ENCODE measurements at places on chromosomes 7 and 10.

DNA sequence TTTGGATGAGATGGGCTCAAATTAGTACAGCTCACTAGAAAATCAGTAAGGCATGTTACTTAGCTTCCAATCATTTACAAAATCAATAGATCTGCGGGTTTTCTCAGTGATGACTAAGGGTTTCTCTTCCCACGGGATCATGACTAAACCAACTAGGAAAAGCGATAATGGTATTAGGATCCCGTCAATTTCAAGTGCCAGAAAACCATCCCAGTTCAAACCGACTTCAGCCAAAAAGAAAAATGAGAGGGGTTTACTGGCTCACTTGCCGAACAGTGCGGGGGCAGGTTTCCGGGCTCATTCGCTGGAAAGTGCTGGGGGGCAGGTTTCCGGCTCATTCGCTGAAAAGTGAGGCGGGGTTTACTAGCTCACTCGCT is 62.1 kb upstream of the LYZL2 start:
- DNase-seq, result no peak

DNA sequence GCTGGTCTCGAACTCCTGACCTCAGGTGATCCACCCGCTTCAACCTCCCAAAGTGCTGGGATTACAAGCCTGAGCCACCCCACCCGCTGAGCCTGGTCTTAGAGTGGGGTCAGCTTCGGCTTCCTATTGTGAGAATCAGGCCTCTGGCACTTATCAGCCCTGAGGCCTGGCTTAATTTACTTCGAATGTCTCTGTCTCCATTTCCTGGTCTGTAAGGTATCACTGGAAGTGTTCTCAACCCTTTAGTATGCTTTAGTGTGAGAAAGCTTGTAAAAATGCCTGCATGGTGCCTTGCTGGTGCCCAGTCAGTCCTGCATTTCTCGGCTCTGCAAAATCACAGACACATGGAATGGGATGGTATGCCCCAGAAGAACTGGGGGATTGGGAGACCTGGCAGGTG is 671.4 kb upstream of the GALNT17 start:
- no peak for DNase-seq

- no peak for DNase-seq
Observed at GRCh38 chr7:75575488-75576121, 83.5 kb downstream of the SPDYE5 start.

- DNase-seq, result no peak
Observed at GRCh38 chr7:52685333-52685732, 350.1 kb upstream of the POM121L12 start.

- no peak for DNase-seq
Observed at GRCh38 chr10:23095966-23096801, 805 bp downstream of the MSRB2 start.

DNA sequence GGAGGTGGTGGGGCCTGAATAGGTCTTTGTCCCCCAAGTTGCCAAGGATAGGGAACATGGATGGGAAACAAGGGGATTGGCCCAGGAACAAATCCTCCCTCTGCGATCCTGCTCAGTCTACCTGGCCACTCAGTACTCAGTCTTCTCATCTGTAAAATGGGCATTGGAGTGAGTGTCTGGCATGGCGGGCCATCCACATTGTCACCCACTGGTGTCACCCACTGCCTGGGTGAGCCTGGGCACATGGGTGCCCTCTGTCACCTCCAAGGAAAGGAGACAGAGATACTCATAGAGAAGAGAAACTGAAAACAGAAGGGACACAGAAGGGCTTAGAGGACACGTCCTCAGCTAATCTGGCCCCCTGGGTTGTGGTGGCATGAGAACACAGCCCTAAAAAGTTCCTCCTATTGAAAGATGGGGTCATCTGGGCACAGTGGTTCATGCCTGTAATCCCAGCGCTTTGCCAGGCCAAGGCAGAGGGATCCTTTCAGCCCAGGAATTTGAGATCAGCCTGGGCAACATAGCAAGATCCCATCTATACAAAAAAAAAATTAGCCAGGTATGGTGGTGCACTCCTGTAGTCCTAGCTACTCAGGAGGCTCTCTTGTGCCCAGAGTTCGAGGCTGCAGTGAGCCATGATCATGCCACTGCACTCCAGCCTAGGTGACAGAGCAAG is 12.5 kb upstream of the TNRC18 start:
- DNase-seq, result no peak

DNA sequence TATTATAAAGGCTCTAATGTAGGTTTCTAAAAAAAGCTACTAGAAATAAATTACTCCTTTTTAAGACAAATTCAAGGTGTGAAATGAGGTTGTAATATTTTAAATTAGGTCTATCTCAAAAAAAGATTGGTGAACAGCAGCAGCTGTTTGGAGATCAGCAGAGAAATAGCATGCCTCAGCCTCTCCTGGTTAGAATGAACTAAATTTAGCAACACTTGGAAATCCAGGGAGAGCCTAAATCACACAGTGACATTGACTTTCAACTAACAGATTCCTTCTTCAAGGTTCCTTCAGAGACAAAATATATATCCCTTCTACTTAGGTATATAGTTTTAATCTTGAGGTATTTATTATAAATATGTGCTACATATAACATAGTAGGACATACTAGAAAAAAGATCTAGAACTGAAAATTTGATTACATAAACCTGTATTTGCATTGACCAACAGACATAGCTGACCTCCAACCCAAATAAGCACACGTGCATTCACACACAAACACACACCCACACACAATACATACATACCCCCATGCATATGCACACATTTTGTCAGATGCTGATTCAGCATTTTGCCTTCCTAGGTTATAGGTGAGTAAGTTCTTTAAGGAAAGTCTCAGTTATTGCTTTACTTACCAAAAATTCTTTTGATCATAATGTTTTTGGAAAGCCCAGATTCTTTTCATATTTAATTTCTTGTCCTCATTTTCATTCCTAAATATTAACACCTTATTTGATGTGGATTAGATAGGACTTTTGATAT is 47.3 kb downstream of the DGKB start:
- DNase-seq, result no peak

GRCh38 chr7:95501261-95501832 is 15.6 kb downstream of the ASB4 start:
- DNase-seq, result no peak

DNA sequence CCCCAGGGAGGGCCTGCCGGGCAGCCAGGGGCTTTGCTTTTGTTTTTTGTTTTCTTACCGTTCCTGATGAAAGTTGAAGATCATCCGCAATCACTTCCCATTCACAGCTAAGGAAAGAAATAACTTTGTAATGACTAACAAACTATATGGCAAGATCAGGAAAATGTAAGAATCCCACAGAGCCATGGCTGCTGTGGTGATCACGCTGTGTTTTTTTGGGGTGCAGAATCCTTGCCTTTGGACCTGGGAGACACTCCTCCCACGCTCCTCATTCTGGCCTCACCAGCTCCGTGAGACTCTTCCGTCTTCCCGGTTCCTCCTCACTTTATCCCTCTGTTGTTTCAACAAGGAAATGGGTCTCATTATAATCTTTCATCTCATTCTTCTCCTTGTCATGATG is 443.0 kb upstream of the MGMT start:
- DNase-seq, result no peak

- no peak for DNase-seq
Observed at GRCh38 chr7:84412161-84412969, 217.8 kb upstream of the SEMA3A start.

- DNase-seq, result no peak
Observed at GRCh38 chr7:111682588-111683340, 120.5 kb upstream of the IMMP2L start.

- DNase-seq, result no peak
Observed at GRCh38 chr7:14289957-14290356, 300.5 kb upstream of the ETV1 start.

DNA sequence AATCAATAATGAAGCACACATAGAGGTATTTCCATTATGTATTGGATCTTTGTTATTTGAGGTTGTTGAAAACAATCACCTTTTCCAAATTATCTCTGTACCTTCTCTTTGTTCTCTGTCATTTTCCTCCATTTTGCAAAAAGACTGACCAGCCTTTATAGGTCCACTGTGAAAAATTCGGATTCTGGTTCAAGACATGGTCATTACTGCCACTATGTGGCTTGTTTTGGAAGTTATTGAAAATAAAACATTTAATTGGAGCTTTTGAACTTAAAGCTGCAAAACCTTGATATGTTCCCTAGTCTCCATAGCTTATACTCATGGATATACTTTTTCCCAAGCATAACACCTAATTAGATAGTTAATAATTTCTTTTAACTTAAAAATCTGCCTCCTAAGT is 1094.4 kb downstream of the NRG3 start:
- DNase-seq, result no peak

DNA sequence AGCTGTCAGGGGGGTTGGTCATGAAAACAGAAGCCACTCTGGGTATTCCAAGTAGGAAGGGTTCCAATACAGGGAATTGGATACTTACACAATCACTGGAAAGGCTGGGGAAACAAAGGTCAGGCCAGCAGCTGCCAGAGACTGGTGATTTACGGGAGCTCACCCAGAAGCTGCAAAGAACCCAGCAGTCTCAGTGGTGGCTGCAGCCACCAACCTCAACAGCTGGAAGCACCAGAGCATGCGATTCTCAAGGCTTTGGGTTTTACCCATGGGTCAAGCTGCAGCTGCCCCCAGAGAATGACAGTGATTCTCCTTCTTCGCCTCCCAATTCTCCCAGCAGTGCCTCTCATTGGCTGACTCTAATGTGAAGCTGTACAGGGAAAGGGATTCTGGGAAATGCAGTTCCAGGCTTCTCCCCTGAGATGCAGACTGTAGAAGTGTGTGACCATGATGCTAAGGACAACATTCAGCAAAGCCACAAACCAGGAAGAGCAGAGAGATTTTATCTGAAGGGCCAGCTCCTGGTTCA is 107.2 kb upstream of the TCF7L2 start:
- DNase-seq, result no peak

Measured in ecto neural progenitor cell (in vitro differentiated cells).